OCI-M1 (cell line): ENCODE measurements at places on chromosomes 12 and 14.

DNA sequence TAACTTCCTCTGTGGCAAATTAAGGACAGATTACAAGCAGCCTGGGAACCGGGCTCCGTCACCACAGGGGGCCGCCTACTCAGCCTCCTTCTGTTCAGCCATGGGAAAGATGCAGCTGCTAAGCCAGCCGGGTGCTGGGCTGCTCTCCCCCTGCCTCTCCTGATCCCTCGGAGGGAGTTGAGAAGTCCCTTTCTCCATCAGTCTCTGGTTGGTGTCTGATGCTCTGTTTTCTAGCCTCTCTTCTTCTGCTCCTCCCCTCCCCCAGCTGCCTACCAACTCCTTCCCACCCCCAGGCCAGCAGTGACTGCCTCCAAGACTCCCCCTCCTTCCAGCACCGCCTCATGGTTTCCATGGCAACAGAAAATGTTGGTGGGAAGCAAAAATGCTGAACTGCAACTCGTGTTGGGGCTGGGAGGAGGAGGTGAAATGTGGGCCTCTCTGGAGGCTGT, 486.7 kb downstream of the APAF1 start:
- no peak for DNase-seq

DNA sequence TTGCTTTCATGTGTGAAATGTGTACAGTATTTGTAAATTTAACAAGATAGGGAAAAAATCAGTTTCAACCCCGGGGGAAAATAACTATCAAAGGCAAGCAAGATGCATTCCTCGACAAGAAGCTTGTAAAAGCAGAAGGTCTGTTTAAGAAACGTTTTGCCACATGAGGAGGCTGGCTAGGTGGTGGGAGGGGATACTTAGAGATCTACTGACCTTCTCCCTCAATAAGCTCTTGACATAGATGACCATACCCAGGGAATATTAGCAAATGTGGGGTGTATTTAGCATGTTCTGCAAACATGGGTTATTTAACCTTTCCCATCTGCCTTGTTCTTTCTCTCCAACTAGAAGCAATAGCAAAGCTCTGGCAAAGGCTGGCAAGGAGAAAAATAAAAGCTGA, 4.9 kb downstream of the PTCSC3 start:
- DNase-seq = peak; percentile 3

DNA sequence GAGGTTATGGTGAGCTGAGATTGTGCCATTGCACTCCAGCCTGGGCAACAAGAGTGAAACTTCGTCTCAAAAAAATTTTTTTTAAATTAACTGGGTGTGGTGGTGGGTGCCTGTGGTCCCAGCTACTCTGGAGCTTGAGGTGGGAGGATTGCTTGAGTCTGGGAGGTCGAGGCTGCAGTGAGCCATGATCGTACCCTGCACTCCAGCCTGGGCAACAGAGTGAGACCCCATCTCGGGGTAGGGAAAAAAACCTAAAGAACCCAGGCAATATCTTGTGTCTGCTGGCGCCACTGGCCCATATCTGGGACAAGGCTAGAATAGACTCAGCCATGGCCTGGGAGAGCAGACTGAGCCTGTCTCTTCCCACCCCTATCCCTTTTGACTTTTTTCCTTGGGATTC, 9.1 kb upstream of the GPRC5A start:
- DNase-seq = no peak

- DNase-seq = no peak
Measured at GRCh38 chr12:132285991-132286681, 43.3 kb downstream of the GALNT9 start.

- peak; percentile 10 for DNase-seq
Measured at GRCh38 chr14:36271939-36272907, 48.2 kb downstream of the MBIP start.

DNA sequence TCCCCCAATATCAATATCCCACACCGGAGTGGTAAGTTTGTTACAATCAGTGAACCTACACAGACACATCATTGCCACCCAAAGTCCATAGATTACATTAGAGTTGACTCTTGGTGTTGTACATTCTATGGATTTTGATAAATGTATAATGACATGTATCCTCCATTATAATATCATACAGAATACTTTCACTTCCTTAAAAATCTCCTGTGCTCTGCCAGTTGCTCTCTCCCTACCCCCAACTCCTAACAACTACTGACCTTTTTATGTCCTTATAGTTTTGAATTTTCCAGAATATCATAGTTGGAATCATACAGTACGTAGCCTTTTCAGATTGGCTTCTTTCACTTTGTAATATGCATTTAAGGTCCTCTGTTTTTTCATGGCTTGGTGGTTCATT, 48.4 kb downstream of the SLC4A8 start:
- DNase-seq = no peak

DNA sequence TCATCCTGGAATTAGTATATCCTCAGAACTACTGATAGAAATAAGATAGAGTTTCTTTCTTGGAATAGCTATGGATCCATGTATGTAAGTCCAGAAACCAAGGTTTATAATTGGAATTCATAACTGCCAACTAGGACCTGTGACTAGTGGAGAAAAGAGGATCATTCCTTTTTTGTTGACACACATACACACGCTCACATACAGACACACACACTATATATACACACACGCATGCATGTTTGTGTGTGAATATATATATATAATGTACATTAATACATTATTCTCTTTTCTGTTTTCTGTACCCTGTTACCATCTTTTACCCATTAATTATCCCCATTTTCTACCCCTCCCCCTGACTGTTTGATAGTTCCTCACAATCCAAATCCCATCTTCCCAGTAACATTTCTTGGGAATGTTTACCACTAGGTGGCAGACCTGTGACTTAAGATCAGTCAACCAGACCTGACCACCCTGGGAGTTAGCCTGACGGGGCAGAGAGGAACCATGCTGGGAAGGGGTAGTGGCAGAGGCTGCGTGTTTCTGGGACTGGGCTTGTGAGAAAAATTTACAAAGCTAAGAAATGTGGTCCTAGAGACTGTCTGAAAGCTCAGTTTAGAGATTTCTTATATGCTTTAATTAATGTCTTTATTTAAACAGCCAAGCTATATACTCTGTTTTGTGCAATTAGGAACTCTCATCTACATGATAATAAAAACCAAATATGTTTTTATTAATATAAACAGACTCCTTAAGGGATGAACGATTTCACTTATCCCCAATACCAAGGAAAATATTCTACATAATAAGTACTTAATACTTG, 308.0 kb downstream of the PPFIA2 start:
- peak; percentile 79 for DNase-seq

- DNase-seq = no peak
Measured at GRCh38 chr12:42679466-42679865, 89.9 kb upstream of the PRICKLE1 start.

GRCh38 chr12:31749024-31749704, 20.3 kb upstream of the AMN1 start:
- peak; percentile 93 for DNase-seq

DNA sequence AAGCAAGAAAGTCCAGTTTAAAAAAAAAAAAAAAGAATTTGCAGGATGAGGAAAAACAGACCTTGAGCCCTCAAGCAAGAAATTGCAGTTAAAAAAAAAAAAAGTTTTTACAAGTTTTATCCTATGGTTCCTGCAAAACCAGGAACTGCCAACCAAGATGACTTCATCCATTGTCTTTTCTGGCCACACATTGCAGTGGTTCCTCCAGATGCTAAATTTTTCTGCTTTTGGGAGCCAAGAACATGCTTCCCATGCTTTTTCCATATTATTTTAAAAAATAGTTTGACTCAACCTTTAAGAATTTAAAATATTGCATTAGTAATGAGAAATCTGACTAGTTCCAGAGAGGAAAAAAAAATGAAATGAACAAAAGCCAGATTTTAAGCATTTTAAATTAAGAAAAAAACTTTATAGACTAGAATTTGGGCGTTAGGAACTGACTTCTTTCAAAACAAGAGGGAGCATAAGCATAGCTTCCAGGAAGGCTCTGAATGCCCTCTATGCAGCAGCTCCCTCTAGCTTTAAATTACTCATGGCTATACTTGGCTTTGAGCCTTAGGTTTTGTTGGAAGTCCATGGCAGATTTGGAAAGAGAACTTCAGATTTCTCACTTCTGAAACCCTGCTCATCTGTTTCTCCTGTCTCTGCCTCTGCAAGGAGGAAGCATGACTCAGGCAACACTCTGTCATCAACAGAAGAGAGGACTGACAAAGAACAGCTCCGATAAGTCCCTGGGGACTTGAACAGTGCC, 124.5 kb downstream of the GPR65 start:
- DNase-seq = peak; percentile 29

DNA sequence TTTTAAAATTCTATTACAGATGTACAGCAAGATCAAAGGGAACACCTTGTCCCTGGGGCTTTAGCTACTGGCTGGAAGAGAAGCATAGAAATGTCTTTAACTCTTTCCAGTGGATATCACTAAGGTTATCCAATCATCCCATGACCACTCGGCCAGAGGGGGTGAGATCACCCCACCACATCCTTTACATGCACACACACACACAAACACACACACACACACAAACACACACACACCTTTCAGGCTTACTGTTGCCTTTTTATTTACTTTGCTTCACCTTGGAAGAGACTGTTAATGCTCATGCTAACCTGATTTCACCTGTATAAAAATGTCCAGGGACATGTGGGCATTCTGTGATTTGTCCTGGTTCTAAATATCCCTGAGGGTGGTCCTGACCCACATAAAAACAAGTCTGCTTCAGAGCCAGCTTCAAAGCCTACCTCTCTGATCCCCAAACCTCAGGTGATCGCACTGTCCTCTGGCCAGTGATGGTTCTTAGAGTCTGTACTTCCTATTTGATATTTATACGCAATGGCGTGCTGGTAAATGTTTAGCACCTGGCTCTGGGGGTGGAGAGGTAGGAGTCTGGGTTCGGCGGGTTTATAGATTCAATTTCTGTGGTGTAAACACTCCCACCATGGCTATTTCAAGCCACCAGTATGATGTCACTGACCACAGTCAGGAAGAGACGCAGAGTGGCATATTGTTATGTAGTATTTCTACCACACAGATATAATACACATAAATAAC, 166.1 kb upstream of the EEA1 start:
- peak; percentile 56 for DNase-seq

DNA sequence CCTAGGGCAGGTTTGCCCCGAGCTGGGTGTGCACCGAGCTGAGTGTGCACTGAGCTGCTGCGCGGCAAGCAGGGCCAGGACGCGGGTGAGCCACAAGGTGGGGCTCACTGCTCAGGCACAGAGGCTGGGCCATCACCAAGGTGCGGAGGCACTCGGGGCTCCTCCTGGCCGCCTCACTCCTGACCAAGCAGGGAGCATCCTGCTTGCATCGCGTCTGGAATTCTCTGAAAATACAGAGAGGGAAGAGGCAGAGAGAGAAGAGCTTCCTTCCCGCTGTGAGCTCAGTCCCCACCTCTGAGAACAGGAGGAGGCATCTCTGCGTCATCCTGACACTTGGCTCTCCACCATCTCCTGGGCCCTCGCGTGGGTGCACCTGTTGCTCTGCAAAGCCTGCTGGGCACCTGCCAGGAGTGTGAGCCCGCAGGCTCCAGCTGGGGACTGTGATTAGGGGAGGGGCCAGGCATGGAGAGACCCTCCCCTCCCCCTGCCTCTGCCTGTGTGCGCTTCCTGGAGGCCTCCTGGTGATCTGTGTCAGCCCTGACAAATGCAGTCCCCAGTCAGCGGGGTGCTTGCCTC, 116.3 kb downstream of the GLT1D1 start:
- DNase-seq = peak; percentile 27

DNA sequence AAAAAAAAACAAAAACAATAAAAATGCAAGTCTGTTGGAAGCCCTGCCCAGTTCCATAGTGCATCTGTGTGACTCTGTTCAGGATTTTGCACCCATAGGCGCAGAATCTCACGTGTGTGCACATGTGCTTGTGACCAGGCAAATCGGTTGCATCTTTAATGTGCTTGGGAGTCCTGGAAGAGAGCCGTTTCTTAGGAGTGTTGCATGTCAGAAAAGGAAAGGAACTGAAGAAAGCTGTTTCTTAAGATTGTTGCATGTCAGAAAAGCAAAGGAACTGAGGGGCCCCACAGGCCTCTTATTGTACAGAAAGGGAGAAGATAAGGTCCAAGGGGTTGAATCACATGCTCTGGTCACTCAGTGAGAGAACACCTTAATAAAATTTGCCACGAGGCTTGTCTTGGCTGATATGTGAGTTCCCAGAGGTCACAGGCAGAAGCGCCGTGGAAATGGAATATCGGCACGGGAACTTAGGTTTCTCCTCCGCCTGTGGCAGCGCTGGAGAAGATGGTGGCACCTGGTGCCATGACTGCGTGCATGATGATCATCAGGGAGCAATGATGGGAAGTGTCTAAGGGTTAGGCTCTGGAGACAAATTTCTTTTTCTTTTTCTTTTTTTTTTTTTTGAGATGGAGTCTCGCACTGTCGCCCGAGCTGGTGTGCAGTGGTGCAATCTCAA, 90.0 kb downstream of the LRRC74A start:
- no peak for DNase-seq

- no peak for DNase-seq
Measured at GRCh38 chr12:49705479-49706134, 1.6 kb downstream of the FMNL3 start.

- DNase-seq = no peak
Measured at GRCh38 chr14:21100931-21101330, at the start of gene TMEM253. TMEM253 (plus strand) TSS chr14:21101066; CDS start chr14:21101344, 278 bp downstream.

GRCh38 chr12:27999970-28000369, 27.4 kb upstream of the PTHLH start:
- no peak for DNase-seq

DNA sequence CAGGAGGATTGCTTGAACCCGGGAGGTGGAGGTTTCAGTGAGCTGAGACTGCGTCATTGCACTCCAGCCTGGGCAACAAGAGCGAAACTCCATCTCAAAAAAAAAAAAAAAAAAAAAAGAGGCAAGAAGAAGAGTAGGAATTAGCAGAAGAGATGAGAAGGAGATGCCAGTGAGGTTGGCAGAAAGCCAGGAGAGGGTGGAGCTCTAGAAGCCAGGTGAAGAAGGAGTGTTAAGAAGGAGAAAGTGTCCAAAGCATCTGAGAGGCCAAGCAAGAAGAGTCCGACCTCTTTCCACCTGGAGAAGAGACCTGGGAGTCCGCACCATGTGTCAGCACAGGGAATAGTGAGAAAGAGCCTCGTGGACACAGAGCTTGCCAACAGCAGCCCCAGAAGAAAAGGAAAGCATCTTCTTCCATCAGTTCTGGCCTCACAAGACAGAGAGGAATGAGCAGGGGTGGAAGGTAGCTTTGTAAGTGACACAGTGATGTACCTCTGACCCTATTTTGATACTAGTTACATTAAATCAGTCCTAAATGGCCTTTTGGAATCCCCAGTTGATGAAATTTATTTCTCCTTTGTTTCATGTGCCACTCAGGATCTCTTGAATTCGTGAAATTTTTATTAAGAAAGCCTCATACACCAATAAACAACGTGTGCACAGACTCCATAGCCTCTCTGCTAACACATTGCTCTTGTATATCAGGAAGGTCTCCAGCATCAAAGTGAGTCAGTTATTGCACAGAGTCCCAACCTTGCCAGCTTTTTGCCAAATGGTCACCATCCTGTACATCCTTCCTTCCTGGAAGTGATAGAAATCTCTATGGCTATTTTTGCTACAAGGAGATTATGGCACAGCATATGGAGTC, 70.6 kb downstream of the SAMD4A start:
- DNase-seq = no peak

GRCh38 chr12:86727160-86727559, 471.0 kb upstream of the MGAT4C start:
- DNase-seq = no peak
